ENCODE measurements at places on chromosomes 13 and 19. TPM values are rescaled to one million over a fixed set of nuclear protein-coding genes. Genes with fewer than 3 reads are reported as not detected.

Gene ATP8A2
- 0.05 TPM for total RNA-seq

Gene DENND1C
- total RNA-seq, result 0.35 TPM

Gene PABPC3
- total RNA-seq, result 0.08 TPM

Gene GJA3
- 13.9 TPM for total RNA-seq

Gene ZNF729
- total RNA-seq, result not detected

Gene ADM5
- 0.67 TPM for total RNA-seq

Gene CDX2
- total RNA-seq, result not detected

Gene ICAM5
- total RNA-seq, result 0.11 TPM

DNA sequence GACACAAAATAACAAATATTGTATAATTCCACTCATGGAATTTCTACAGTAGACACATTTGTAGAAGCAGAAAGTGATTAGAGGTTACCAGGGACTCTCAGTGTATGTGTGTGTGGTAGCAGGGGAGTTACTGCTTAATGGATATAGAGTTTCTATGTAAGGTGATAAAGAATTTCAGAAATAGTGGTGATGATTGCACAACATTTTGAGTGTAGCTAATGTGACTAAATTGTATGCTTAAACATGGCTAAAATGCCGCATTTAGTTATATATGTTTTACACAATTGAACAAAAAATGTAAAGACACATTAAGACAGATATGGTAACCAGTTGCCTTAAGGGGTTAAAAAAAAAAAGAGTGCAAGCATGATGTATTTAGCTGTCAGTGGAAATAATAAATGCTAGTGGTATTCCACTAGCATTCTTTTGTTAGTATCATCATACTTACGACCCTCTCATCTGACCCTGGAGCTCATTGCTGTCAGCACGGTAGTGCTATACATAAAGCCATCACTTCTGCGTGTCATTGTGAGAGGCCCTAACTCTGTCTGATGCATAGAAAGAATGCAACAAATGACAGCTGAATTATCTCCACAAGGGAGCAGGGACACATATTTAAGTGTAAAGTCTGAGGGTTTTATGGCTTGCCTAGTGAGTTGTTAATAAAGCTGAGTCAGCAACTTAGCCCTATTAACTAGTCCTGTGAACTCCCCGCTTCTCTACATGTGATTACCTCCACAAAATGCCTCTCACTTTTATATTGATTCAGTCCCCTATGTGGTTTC lies 134.1 kb upstream of the RXFP2 start:
- DNase-seq, result no peak

GRCh38 chr19:16361254-16361653 lies 36.6 kb downstream of the KLF2 start:
- no peak for DNase-seq

DNA sequence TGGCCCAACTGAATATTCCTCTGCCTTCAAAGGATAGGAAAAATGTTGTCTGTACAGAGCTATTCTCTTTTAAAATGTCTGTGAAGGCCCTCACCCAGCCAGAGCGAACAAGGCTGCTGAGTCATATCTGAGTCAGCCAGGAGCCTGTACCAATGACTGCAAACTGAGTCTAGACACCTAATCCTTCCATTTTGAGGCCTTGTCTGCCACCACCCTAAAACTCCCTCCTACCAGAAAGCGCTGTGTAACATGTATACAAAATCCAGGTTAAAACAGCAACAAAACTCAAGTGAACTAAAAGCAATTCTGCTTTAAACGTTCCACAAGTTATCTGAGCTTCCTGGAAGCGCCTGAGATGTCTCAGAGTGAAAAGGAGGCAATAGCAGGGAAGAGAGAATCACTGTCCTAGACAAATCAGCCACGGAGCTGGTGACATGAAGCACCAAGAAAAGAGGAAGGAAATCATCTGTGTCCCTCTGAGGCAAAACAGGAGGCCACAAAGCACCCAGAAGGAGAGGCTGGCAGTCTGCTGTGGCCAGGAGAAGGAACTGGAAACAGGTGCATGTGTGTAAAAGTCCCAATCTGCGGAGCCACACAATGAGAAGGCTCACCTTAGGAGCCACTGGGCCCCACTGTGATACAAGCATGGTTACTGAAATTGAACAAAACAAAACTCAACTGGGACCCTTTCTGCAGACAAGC lies 10.2 kb downstream of the DHRS12 start:
- DNase-seq, result no peak

DNA sequence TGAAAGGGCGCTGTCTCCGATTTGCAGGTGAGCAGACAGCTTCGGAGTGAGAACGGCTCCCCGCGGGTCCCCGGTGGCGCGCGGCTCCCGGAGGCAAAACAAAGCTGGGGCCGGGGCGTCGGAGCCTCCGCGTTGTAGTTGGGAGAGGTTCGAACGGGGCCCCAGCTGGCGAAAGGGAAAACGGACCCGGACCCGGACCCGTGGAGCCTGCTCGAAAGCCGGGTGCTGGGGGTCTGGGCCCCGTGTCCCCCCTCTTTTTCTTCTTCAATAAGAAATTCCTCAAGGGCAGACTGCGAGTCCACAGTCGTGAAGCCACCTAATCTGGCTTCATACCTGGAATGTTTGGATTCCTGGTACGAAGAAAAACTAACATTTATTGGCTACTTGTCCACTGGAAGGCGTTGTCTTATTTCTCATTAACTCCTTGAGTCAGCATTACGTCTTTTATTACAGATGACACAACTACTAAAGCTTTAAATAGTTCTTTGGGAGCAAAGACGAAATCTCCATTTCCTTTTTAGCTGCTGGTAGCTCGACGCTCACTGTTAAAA lies 632 bp upstream of the MTIF3 start:
- DNase-seq, result peak; percentile 57

DNA sequence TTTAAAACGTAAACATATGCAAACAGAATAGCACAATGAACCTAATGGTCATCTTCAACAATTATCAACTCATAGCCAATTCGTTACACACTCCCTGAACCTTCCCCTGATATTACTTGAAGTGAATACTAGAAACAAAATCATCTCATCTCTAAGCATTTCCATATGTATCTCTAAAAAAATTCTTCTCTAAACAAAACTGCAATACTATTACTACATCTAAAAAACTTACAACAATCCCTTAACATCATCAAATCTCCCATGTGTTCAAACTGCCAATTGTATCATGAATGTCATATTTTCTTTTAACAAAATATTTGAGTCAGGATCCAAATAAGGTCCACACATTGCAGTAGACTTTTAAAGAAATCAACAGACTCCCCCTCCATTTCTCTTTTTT lies 61.4 kb downstream of the FRY start:
- DNase-seq, result no peak

DNA sequence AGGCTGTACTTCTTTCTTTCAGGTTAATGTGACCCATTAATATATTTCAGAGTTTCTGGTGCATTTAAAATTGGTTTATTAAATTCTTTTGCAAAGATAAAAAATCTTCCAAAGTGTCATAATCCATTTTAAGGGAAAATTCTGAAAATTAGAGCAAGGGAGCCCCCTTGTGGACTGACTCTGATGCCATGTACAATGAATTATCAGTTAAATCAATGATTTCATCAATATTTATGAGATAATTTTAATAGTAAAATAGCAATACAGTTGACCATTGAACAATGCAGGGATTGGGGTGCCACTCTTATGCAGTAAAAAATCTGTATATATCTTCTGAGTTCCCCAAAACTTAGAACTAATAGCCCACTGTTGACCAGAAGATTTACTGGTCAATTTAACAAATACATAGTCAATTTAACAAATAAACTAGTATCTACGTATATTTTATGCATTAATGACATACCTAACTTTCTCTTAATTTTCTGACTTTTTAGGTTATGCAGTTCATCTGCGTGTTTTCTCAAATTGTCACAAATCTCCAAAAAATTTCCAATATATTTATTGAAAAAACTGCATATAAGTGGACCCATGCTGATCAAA lies 479.1 kb upstream of the MIR17HG start:
- no peak for DNase-seq

- DNase-seq, result peak; percentile 91
Observed at GRCh38 chr13:75482070-75482819, at the start of gene TBC1D4. Gene TBC1D4 (minus strand): TSS chr13:75482169. CDS start chr13:75481767, 402 bp downstream.

GRCh38 chr19:5561559-5561958 lies 6.2 kb downstream of the TINCR start:
- DNase-seq, result no peak

GRCh38 chr19:21749090-21749489 lies 18.3 kb downstream of the ZNF100 start:
- no peak for DNase-seq

DNA sequence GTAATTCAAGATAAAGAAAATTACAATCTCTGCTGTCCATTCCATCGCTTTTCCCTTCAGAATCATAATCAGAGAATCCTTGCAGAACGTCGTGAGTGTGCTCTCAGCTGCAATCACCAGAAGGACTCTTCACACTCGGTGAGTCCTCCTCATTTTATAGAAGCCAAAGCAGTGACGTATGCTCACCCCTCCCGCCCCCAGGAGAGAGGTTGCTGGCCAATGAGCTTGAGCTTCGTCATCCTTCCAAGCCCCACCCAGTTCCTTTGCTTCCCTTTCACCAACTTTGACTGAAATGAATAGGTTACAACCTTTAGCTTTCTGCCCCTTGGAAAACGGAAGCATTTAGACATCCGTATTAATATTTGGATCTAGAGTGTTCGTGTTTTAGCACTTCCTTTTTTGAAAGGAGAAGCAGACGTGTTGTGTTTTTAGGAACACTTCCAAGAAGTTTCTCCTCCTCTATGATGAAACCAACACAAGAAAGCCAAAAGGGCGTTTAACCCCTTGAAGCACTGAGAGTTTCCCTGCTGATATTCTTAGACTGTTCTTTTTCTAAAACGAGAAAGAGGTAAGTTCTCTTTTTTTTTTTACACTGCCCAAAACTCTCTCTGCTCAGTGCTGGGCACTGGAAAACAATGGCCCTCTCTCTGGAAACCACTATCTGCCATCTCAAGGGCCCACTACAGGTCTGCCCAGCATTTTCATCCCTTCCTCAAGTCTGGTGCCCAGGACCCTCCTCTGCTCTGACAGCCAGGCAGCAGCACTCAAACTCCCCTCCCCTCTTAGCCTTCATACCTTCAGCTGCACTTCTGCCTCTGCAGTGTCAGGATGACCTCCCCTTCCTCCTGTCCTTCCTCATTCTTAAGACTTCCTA lies 44.3 kb upstream of the CEACAM21 start:
- DNase-seq, result peak; percentile 84

DNA sequence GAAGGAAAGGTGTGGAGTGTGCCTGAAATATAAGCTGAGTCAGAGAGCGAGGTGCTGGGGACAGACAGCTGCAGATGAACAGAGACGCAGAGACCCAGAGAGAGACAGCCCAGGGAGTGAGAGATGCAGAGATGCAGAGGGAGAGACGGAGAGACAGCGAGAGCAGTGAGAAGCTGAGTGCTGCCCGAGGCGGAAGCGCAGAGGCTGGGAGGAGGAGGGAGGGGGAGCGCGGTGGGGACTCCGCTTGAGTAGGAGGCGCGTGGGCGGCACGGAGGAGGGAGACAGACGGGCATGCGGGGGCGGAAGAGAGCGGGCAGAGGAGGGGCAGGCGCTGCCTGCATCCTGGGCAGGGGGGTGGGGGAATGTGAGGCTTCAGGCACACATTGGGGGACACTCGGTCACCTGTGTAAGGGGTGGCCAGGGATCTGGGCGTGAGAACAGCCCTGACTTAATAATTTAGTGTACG lies 25.7 kb downstream of the SLC8A2 start:
- peak; percentile 56 for DNase-seq

DNA sequence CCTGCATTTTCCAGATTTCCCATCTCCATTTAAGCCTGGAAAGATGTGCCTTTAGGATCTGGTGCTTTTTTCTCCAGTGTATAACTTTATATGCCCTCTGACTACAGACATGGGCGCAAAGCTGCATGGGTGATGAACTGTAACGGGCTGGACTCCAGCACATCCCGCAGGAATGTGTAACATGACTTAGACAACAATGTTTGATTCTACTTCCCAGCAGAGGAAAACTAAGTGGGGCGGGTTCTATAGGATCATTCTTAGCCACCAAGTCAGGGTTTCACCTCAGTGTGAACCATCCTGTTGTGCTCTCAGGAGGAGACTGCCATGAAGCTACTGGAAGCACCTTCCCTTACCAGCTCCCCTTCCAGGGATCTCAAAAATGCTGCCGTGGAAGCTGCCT lies 93.2 kb upstream of the SERP2 start:
- DNase-seq, result no peak

- DNase-seq, result no peak
Observed at GRCh38 chr19:49428547-49429451, 3.6 kb downstream of the GFY start.

- peak; percentile 65 for DNase-seq
Observed at GRCh38 chr19:8324186-8325050, 3.1 kb downstream of the RPS28 start.

GRCh38 chr19:956766-957440 lies 27.2 kb upstream of the WDR18 start:
- DNase-seq, result no peak

GRCh38 chr13:113445791-113446487 lies 7.3 kb downstream of the ADPRHL1 start:
- no peak for DNase-seq

DNA sequence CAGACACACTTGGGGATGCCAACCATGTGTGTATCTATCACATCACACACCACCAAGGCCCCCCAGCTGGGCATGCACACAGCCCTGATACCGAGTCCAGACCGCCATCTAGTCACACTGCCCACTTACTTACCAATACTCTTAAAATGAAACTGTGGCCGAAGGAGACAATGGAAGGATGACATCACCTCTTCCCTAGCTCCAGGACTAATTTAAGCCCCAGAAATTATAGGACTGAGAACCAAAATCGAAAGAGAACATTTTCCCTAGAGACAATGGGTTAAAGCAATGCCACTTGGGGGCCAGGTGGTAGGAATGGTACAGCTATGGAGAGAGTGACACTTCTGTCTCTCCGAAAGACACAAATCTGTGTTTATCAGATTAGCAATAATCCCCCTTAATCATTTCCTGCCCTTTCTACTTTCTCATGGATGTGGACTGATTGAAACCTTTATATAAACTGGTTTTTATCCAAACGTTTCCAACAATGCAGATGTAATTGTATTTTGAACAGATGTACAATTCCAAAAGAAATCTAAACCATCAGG lies 663 bp upstream of the GGACT start:
- DNase-seq, result no peak

DNA sequence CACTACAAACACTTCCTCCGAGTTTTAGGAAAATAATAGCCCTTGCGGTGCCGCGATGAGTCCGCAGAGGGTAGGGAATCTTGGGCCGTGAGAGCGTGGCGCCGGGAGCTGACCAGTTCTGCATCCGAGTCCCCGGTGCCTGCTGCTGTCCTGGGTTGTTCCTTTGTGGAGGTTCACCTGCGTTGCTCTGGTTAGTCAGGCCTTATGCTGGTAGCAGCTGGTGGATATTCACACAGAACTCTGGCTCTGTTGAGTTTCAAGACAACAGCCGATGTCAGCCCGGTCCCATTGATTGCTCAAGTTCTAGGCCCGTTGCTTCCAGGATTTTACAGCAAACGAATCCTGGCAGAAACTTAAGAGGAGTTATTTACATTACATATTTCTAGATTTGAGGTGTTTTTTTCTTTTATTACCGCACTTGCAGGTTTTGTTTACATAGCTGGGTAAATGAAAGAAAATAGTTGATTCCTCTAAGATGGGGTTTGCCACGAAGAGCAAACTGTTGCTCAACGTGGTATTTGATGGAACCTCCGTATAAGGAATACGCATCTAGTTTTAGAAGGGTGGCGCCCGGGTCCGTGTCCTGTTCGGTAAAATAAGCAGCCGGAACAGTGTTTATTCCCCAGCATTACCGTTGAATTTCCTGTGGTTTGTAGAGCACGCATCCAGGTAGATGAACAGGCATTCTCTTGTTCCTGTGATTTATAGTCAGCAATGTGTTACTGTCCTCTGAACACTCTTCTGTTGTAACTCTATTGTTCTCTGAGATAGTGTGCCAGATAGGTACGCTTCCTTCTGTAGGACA lies 1.3 kb downstream of the CLDN10 start:
- DNase-seq, result no peak

- no peak for DNase-seq
Observed at GRCh38 chr13:44158881-44159632, 214.6 kb upstream of the SERP2 start.

All from Right ventricle myocardium superior (tissue), 1 donor.